ENCODE measurements at places on chromosomes 2 and 18.
A peak's percentile ranks its signal among the peaks of the same experiment; 100 is the strongest.

DNA sequence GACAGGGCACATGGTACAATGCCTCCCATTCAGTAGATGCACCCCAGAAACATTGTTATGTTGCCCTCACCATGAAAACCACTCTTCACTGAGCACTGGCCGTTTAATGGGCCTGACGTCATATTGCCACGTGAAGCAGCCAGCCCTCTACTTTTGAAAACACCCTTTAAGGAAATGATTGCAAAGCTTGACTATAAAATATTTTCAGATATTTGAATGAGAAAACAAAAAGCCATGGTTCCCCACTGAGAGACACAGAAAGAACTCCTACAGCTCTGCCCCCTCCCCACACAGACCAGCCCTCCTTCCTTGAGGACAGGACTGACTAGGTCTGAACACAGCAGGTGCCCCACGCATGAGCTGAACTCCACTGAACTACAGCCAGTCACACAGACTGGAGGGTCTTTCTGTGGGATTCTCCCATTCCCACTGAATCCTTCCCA, 349.1 kb downstream of the ANAPC1 start:
- DNase-seq = peak; percentile 97

- DNase-seq = no peak
Measured at GRCh38 chr2:238571661-238572372, 145.1 kb downstream of the ASB1 start.

- no peak for DNase-seq
Measured at GRCh38 chr18:10927286-10927992, 221.9 kb downstream of the PIEZO2 start.

DNA sequence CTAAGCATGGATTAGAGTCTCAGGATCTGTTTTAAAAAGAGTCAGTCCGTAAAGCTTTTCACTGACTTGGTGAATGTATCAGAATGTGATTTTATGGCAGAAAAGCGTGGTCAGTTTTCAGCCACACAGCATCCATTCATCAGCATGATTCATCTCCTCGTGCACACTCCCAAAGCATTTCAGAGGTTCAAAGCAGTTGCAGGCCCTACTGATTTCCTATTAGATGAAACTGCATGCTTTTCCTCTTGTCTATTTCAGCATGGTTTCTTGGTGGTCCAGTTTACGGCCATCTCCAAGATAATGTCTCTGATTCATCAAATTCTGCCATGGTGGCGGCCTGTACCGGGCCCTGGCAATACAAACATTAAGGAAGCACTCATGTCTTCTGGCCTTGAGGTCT, 4.8 kb upstream of the PARD6G start:
- peak; percentile 92 for DNase-seq

DNA sequence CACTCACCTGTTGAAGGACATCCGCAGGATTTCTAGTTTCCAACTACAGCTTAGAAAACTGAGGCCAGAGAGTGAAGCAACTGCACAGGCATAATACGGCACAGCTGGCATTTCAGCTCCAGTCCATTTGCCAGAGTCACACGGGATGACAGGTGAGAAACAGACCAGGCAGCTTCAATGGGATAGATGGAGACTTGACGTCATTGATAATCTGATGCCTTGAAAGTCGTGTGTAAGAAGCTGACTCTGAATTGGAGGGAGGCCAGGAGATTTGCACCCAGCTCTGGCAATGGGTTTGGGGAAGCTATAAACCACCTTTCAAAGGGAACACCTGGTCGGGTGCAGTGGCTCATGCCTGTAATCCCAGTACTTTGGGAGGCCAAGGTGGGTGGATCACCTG, 12.4 kb upstream of the DNMT3A start:
- DNase-seq = no peak

DNA sequence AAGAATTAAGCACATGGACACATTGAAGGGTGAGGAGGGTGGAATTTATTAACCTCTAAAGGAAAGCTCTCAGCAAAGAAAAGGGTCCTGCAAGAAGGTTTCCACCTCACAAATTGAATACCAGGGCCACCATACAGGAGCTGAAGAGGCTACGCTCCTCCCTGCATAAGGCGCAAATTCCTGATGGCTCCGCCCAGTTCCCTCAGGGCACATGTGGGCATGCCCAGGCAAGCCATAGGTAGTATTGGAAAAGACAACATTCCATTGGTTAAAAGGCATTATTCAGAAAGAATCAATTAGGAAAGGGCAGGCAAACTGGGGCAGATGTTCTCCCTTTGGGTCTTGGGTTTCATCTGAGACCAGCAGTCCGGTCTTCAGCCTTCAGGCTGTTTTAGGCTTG, 161.2 kb downstream of the PTPRM start:
- no peak for DNase-seq

- no peak for DNase-seq
Measured at GRCh38 chr18:61824733-61825363, 68.0 kb downstream of the RNF152 start.

DNA sequence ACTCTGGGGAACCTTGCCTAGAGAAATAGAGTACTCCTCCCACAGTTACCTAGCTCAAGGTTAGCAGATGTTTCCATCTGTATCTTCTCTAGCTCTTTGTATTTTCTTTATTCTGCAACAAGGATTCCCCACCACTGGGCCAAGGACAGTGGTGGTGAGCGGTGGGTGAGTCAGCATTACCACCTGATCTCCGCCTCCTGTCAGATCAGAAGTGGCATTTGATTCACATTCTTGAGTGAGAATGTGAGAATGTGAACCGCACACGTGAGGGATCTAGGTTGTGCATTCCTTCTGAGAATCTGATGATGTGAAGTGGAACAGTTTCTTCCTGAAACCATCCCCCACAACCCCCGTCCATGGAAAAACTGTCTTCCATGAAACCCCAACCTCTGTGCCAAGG, 9.0 kb downstream of the EPB41L3 start:
- DNase-seq = no peak

DNA sequence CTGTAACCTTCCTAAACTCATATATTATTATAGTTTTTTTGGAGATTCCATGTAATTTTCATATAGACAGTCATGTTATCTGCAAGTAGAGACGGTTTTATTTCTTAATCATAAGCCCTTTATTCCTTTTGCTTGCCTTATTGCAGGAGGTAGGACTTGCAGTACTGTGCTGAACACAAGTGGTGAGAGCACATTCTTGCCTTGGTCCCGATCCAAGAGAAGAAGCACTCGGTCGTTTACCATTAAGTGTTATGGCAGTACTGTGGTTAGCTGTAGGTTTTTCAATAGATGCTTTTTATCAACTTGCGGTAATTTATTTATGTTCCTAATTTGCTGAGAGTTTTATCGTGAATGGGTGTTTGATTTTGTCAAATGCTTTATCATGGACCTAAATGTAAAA, 305.7 kb downstream of the DYSF start:
- DNase-seq = no peak

DNA sequence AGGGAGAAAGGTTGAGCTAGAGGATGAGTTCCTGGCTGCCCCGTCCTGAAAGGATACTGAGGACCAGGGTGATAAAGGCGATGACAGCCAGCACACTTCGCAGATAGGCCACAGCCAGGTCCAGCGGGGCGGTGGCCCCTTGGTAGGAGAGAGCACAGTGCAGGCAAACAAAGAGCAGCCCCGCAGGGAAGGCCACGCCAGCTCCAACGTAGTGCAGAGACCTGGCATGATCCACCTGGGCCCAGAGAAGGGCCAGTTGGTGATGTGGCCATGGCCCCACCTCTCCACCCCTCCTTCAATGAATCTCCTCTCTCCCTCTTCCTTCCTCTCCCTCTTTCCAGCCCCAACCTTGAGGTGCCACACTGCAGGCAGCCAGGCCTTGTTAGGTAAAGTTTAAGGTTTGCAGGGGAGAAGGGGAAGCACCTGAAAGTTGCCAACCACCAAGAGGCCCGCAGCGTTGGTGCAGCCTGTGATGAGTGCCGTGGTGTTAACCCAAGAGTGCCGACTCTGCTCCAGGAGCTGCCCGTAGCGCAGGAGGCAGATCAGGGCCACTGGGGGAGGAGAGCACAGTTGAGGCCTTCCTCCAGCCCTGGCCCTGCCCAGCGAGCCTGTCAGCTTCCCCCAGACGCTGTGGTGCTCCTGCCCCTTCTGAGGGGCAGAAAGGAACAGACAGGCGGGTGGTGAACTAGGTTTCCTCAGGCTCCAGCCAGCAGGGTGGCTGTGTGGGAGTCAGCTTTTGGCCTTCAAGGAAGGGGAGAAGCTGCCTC, 2.8 kb downstream of the TMEM150A start:
- DNase-seq = no peak
